ENCODE measurements at places on chromosomes 12 and 14.

DNA sequence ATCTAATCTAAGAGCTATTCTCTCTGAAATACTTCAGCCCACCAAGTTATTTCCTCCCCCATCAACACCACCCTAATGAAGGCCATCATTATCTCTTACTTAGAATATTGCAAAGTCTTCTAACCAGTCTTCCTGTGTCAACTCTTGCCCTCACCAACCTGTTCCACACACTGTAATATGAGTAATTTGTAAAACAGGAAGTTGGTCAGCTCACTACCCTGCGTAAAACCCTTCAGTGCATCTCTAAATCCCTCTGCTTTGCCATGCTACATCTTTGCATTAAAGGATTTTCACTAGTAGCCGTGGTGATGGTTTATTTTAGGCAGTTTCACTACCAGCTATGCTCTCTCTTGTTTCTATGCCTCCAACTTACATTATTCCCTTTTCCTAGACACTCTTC is 70.0 kb downstream of the KIF21A start:
- DNase-seq, result no peak

DNA sequence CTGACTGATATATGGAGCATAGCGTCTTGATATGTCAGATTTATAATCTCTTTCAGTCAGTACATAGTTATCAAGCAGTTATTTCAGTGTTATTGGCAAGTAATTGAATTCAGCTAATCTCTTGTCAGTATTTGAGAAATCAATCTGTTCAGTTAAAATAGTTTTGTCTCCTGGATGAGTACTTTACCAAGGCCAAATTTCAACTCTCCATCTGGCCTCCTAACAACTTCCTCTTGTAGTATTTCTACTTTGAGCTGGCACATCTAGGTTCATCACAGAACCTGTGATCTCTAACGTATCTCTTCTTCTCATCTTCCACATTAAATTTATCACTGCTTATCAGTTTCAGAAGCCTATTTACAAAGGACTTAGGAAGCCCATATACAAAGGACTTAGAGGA is 690.5 kb downstream of the C12orf50 start:
- DNase-seq, result no peak

- no peak for DNase-seq
These were observed 102.0 kb upstream of the MYL2 start for GRCh38 chr12:111022386-111022785.

GRCh38 chr12:104747955-104748354 is 210.1 kb downstream of the SLC41A2 start:
- no peak for DNase-seq

- DNase-seq, result no peak
These were observed 23.4 kb upstream of the NR2C1 start for GRCh38 chr12:95096852-95097251.

- no peak for DNase-seq
These were observed 46.1 kb upstream of the PTPRO start for GRCh38 chr12:15276088-15276698.

DNA sequence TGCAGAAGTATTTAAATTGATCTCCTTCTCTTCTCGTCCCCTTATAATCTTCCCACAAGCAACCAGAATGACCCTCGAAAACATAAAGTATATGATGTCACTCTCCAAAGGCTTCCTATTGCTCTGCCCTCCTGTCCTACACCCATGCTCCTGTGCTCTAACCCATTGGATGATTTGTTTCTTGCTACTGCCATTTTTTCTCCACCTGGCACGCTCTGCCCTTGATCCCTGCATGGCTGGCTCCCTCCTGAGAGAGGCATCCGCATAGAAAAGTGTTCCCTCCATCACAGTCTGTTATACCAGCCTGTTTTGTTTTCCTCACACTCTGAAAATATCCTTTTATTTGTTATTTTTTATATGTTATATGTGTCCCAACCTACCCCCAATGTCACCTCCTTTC is 19.8 kb downstream of the MYRFL start:
- DNase-seq, result no peak

GRCh38 chr14:103653805-103654204 is 24.8 kb downstream of the KLC1 start:
- no peak for DNase-seq

- DNase-seq, result no peak
These were observed 37.9 kb downstream of the KICS2 start for GRCh38 chr12:64184216-64184615.

- no peak for DNase-seq
These were observed 74.5 kb downstream of the KCNK10 start for GRCh38 chr14:88248606-88249005.

- no peak for DNase-seq
These were observed 230.0 kb downstream of the GLT1D1 start for GRCh38 chr12:129083121-129083840.
